ENCODE measurements at places on chromosomes 1 and 21.

DNA sequence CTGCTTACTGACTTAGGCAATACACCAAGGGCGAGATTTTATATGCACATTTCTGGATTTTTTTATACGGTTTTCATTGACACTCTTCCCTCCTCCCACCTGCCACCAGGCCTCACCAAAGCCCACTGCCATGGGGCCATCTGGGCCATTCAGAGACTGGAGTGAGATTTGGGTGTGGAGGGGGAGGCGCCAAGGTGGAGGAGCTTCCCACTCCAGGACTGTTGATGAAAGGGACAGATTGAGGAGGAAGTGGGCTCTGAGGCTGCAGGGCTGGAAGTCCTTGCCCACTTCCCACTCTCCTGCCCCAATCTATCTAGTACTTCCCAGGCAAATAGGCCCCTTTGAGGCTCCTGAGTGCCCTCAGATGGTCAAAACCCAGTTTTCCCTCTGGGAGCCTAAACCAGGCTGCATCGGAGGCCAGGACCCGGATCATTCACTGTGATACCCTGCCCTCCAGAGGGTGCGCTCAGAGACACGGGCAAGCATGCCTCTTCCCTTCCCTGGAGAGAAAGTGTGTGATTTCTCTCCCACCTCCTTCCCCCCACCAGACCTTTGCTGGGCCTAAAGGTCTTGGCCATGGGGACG is 57.9 kb downstream of the LACTBL1 start:
- DNase-seq = no peak

DNA sequence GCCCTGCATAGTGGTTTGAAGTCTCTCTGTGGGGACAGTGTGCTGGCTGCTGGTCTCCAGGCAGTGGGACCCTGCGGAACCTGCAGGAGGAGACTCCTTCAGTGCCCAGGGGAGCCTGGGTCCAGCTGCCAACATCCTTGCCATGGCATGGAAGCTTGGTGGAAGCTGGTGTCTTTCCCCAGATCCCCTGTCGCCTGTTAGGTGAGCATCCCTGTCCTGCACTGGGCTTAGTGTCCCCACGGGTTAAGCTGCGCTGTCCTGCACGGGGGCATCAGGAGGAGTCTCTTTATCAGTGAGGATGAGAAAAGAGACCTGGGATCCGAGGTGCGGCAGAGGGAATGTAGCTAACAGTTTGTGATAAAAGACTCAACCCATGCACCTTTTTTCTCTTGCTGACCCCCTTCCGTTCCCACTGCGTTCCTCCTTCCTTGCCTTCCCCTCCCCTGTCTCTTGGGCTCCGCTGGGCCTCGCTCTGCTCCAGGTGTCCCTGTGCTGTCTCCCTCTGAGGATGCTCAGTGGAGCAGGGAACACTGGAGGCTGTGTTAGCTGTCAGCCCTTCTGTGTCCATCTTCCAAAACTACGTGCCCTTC is 59.3 kb downstream of the SLC37A1 start:
- DNase-seq = no peak

GRCh38 chr1:3482378-3482849 is 27.9 kb downstream of the ARHGEF16 start:
- DNase-seq = no peak

- peak; percentile 57 for DNase-seq
Observed at GRCh38 chr1:226702957-226703831, 35.9 kb downstream of the ITPKB start.

DNA sequence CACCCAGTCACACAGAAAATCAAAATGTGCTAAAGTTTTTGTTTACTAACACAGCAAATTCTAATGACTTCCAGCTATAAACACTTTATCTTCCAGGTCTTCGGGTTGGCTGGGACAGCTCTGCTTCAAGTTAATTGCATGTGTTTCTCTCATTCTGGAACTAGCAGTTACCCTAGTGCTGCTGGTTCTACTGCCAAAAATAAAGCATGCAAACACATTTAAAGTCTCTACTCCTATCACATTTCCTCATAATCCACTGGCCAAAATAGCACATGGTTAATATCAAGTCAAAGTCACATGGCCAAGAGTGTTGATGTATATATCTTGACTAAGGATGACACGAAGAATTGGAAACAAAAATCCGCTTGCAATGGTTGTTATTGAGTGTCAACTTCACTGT is 973.1 kb upstream of the ADGRL2 start:
- no peak for DNase-seq

DNA sequence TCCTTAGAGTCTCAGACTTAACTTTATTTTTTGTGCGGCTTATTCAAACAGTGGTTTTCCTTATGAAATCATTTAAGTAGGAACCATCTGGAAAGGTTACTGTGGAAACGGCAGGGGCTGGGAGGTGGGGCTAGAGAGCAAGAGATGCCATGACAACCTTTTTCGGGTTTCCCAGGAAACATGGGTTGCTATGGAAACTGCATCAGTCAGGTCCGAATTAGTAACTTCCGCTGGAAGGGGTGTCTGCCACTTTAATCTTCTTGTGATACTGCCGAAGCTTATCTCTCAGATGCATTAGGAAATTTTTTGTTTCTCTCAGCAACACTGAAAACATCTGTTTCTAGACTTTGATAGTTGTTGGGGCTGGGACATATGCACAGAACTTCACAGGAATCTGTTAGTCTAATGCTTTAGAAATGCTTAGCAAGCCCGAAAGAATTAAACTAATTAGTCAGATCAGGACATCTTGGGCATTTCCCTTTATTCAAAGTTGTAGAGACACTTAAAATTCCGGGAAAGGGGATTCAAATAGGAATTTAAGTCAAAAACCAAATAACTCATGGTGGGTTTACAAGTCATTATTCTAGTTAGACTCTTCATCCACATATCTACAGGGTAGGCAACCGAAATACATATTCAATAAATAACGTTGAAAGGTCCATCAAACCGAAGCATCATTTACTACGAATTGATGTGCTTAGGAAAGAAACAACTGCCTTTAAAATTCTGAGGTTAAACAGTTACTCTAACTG is 2.6 kb downstream of the KCNA3 start:
- DNase-seq = peak; percentile 8

GRCh38 chr1:116521186-116521585 is 49.6 kb downstream of the CD58 start:
- no peak for DNase-seq

DNA sequence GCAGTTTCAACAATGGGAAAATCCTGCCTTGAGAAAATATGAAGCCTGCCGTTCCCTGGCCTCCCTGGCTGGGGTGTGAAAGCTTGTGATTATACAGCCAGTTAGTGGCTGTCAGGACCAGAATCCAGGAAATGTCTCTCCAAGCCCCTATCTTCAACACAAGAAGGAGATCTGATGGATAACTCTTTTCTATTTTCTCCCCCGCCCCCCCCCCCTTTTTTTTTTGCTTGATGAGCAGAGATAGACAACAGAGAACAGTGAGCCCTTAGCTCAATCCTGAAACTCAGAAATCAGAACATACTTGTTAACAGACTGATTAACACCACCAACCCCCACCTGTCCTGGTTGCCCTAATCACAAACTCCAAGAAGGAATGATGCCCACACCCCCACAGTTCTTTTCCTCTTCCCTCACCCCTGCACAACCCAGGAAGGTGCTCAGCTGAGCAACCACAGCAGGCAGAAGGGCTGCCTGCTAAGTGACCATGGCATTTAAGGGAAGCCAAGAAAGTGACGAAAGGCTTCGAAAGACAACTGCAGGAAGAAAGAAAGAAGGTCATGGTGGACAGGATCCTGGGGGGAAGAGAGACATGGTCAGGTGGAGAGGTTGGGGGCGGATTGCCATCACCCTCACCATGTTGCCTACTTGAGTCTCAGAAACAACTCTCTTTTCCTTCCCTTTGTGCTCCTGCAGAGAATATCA is 12.3 kb upstream of the DENND2D start:
- DNase-seq = no peak

- DNase-seq = no peak
Observed at GRCh38 chr1:231919239-231919885, 292.8 kb downstream of the DISC1 start.

DNA sequence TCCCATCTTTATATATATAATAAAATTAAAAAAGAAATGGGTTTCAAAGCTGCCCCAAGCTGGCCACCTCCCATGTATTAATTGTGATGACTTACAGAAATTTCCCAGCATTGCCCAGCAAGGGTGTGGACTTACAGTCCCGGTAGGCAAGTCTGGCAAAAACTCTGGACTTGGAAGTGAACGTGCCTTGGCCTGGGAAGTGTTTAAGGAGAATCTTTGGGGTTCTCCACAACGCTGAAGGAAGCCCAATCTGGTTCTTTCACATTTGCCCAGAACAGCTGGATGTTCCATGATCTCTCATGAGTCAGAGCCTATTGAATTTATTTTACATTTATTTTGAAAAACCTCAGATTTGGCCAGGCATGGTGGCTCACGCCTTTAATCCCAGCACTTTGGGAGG is 98.4 kb upstream of the SLC45A1 start:
- no peak for DNase-seq

DNA sequence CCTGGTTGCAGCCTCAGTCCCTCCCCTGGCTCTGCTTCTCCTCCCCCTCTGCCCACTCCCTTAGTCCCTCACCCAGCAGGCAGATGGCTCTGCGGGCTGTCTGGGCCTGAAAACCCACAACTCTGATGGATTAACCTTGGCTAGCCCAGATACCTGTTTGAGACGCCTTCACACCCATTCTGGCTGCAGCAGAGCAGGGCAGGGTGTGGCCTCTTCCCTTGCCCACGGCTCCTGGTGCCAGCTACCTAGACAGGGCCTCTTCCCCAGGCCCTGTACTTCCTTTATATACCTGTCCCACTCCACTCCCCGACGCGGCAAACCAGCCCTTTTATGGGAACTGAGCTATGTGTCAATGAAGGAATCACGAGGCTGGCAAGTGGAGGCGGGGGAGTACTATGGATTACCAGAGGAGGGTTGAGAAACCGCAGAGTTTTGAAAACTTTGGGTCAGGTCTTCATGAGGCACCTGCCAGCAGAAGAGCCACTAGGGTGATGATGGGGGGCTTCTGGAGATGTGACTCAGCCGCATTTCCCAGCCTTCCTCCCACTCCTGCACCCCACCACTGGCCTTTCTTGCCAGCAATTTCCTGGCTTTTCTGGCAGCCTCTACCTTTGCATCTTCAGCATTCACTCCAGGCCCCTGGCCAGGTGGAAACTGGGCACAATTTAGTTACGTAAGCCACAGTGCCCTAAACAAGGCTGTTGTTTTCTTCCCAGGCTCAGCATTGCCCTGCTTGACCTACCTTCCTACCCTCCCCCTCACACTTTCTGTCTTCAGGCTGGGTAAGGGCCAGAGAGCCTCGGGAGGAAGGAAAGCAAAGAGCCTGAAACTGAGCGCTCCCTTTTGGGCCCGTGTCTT is at the start of gene CHI3L1:
TSS of gene CHI3L1 (minus strand) at position 259 of the 858 bp plus-strand sequence. CDS start at position 178, 81 bp downstream.
- DNase-seq = no peak

DNA sequence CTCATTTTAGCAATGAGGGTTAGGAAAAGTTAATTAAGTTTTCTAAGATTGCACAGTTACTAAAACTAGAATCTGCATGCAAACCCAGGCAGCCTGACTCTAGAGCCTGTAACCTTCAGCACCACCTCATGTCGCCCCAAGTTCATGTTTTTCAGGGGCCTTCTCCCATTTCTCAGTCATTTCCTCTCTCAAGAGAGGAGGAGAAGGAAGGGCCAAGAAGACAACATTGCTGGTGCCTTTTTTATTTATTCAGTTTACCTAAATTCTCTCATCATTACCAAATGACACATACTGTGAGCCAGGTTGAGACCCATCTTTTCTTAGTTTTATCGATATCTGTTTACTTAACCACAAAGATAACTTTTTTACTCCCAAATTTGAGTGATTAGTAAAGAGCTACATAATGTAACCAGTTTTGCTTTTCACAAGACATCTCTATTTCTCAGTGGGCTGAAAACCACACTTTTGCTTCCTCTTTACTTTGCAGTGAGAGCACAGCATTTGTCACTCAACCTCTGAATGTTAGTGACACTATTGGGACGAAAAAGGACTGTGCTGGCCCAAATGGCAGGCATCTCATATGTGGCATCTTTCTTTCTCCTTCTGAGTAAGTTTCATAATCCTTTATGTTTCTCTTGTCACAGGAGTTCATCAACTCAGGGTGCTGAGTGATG is at the start of gene CD101:
TSS of gene CD101 (plus strand) at position 507 of the 674 bp plus-strand sequence. CDS start at position 565, 58 bp downstream.
- no peak for DNase-seq

GRCh38 chr1:227357171-227357926 is 39.1 kb upstream of the CDC42BPA start:
- DNase-seq = no peak

DNA sequence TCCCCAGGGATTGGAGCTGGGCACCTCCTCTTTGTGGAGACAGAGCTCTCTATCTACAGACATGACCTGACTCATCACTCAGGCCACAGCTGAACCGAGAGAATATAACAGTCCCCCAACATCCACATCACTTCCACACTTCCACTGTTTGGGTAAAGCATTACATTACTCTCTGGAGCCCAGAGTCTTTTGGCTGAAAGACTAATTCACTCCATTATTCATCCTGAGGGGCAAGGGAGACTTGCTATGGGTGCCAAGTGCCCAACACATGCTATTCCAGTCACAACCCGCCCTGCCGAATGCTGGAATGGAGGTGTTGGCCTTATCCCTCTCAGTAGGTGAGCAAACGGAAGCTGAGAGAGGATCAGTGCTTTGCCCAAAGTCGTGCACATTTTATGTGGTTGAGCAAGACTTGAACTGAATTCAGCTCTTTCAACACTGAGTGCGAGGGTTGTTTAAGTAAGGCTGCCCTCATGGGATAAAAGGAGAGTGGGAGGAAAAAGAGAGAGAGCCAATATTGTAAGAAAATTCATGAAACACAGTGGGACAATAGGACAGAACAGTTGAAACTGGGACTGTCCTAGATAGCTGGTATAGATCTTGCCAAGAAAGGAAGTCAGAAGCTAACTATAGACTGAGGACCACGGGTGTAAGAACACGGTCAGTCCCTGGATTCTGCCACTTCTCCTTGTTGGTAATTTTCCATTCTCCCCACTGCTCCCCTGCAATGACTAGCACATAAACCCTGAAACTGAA is 13.5 kb upstream of the CHI3L1 start:
- DNase-seq = no peak

DNA sequence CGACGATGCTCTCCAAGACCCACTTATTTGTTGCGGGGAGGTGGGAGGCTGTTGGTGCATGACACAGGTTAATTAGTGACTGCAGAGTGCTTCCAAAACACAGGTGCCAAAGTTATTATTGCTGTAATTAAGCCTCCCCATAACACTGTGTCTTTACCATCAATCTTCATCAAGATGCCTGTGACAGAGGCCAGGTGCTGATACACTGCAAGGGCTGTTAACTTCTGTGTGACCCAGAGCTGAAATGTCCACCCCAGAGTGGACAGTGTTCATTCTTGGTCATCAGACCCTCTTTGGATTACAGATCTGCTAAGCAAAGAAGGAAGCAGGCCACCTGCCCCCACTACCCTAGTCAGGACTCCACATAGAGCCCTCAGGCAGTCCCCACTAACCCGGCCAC is 55.5 kb downstream of the CAPN8 start:
- no peak for DNase-seq

DNA sequence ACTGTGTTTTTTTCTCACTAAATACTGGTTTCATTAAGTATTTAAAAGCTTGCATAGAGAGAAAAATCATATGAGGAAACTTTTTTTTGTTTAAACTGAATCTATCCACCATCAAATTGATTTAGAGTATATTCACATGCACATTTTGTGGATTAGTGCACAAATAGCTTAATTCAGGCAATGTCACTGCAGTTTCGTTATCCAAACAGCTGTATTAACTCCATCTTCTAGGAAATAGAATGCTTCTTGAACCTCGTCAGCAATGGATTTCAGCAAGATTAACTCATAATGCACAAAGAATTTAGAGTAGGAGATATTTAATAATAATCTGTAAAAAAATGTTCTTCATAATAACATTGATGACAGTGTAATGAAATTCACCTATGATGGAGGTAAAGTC is 37.5 kb downstream of the NEXN start:
- DNase-seq = no peak

Data from activated CD4-positive, CD25-positive, alpha-beta regulatory T cell (primary cell).